ENCODE measurements at places on chromosomes 5 and 9.

DNA sequence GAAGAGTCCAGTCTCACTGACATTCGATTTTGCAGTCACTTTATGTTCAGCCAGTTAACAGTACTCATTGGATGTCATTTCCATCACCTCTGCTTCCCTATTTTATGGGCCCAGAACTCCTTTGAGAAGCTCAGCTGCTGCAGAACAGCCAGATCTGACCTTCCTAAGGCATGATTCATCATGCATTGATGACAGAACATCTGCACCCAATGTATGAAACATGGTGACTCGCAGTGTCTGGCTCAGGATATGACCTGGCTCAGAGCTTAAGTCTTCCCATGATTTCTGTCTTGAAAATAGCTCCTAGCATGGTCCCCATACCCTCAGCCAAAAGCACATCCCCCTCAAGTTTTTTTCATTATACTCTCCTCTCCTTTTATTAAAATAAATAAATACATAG is 92.6 kb upstream of the TRIM32 start:
- DNase-seq: peak; percentile 94

- DNase-seq: no peak
Observed at GRCh38 chr9:28005779-28006178, 432.5 kb upstream of the C9orf72 start.

GRCh38 chr9:86486891-86487837 is 133.0 kb upstream of the TUT7 start:
- peak; percentile 75 for DNase-seq

GRCh38 chr9:4306066-4306776 is 6.4 kb upstream of the GLIS3 start:
- peak; percentile 71 for DNase-seq

GRCh38 chr9:86093788-86094555 is 5.4 kb downstream of the GOLM1 start:
- DNase-seq: no peak

DNA sequence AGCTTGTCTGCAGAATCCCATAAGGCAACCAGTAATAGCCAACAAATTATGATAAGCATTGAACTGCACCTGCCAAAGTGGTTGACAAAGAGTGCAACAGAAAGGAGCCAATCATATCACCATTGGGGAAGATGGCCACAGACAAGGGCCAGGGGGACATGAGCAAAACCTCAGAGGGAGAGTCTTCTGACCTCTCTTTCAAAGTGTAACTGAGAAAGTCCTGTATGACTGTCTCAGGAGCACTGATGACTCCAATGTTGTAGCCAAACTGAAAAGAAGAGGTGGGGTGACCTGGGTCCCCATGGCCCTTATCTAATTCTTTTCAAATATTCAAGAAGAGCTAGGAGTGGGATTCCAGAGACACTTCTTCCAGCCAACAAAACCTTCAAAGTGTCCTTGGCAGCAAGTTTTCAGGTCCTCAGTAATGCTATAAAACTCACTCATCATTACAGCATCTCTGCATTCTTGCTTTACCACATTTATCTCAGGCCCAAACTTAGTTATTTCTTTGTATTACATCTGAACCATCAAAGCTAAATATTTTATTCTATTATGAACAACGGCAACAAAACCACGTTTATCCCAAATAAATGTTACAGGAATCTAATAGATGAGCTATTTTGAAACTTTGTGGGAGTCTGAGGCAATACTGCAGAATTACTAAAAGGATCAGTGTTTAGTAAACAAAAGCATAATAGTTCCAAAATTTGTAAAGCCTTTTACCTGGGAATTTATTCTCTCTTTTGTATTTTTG is 24.4 kb downstream of the FBLL1 start:
- DNase-seq: no peak

DNA sequence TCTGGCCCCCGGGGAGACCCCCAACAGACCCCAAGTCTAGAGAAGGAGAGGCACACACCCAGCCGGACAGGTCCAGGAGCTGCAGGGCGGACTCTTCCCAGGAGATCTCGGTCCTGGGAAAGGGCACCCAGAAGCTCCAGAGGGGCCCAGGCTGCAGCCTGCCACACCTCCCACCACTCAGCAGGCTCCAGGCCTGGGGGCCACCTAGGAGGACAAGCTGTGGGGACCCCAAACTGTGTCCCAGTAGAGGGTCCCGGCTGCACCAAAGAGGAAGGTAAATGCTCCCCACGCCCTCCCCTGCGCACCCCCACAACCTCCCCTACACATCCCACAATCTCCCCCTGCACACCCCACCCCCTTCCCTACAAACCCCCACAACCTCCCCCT is 48.5 kb downstream of the PLEKHG4B start:
- DNase-seq: no peak

- DNase-seq: no peak
Observed at GRCh38 chr9:89243296-89244061, 64.9 kb upstream of the SHC3 start.

- no peak for DNase-seq
Observed at GRCh38 chr5:37628876-37629275, 211.0 kb downstream of the GDNF start.

DNA sequence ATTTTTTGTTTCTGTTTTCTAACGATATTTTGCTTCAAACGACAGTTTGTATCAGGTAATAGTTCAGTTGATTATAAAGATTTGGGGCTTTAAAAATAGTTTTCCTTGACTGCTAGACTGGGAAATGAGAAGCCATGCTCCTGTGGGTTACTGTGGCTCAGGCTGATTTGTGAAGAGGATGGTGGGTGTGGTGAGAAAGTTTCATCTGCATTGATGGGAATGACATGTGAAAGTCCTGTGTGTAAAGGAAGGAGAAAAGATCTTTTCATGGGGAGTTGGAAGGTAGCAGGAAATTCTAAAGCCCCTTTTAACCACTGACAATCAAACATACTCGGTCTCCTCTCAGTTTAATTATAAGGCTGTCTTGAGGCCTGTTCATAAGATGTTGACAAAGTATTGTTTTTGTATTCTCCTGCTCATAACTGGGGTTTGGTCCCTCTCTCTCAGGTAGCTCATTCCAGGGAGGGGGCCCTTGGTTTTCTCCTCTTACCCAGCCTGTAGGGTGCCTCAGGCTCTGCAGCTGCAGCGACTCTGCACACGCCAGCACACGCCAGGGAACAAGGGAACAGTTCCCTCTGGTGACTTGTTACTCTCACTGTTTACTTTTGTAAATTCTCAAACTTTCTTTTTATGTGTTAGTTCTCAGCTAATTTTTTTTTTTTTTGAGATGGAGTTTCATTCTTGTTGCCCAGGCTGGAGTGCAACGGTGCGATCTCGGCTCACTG is 91.6 kb downstream of the CARTPT start:
- no peak for DNase-seq

DNA sequence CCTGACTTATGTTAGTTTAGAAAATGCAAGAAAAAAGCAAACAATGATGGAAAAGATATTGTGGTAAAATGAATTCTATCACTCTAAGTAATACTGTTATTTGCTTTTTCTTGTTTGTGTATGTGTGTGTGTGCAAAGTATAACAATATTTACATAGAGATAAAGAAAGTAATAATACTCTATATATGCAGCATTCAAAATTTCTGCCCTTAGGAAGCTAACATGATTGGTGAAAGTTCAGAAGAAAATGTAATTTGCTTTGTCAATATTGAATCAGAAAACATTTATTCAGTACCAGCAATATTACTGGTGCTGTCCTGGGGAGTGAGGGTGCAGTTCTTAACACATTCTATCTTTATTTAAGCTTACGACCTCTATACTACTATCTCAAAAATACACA is 12.9 kb upstream of the PRDM9 start:
- no peak for DNase-seq

DNA sequence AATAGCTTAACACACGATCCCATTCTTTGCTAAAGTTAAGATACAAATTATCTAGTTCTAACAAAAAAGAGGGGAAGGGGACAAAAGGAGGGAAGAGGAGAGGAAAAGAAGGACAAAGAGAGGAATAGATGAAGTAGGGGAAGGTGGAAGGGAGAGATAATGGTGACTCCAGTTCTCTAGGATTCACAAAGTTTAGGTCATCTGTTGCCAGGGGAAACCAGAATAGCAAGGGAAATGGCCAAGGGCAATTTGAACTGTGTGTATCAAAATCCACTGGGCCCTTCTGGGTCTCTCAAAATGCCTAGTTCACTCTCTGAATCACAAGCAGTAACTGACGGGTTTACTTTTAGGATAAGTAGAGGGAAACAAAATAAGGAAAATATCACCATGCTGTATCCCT is 7.6 kb downstream of the SLC24A2 start:
- DNase-seq: no peak

- DNase-seq: no peak
Observed at GRCh38 chr5:61534481-61535267, 202.6 kb downstream of the ZSWIM6 start.

GRCh38 chr9:113520109-113520642 is 56.6 kb downstream of the RGS3 start:
- peak; percentile 13 for DNase-seq

- no peak for DNase-seq
Observed at GRCh38 chr5:171386861-171387344, 746 bp upstream of the NPM1 start.

GRCh38 chr5:134223406-134224248 is 2.2 kb downstream of the PPP2CA start:
- DNase-seq: no peak

GRCh38 chr5:125530833-125531615 is 784.6 kb upstream of the ZNF608 start:
- no peak for DNase-seq

GRCh38 chr9:70012569-70012968 is 31.1 kb upstream of the MAMDC2 start:
- DNase-seq: no peak

GRCh38 chr9:108671176-108671575 is 184.6 kb downstream of the ACTL7B start:
- DNase-seq: peak; percentile 78

- no peak for DNase-seq
Observed at GRCh38 chr9:75892216-75892911, 1.9 kb downstream of the PCSK5 start.

- no peak for DNase-seq
Observed at GRCh38 chr5:123907349-123907748, 395.4 kb downstream of the CSNK1G3 start.

DNA sequence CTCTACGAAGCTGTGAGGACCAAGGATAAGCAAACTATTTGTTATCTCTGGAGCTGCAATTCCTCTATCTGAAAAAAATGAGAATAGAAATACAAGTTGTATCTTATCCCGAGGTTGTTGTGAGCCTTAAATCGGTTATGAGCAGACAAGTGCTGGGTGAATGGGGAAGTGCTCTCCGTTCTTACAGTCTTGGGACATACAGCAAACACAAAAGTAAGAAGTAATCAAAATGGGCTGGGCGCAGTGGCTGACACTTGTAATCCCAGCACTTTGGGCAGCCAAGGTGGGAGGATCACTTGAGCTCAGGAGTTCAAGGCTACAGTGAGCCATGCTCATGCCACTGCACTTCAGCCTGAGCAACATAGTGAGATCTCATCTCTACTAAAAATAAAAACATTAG is 31.7 kb downstream of the ITK start:
- DNase-seq: no peak

DNA sequence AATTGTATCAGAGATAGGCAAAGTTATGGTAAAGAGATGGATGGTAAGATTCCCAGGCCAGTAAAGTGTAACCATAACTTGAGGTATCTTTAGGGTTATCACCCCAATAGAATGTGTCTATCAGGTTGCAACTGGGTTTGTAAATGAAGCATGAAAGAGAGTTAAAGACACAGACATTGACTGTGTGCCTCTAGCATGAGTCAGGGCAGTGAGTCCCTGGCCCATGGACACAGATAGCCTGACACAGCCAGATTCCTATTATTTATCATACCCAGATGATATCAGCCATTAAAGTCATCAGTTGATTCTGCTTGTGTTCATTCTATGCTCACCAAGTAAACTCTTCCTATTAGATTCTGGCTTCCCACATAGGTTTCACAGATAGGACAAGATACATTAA is 33.5 kb upstream of the SNAPC3 start:
- no peak for DNase-seq

DNA sequence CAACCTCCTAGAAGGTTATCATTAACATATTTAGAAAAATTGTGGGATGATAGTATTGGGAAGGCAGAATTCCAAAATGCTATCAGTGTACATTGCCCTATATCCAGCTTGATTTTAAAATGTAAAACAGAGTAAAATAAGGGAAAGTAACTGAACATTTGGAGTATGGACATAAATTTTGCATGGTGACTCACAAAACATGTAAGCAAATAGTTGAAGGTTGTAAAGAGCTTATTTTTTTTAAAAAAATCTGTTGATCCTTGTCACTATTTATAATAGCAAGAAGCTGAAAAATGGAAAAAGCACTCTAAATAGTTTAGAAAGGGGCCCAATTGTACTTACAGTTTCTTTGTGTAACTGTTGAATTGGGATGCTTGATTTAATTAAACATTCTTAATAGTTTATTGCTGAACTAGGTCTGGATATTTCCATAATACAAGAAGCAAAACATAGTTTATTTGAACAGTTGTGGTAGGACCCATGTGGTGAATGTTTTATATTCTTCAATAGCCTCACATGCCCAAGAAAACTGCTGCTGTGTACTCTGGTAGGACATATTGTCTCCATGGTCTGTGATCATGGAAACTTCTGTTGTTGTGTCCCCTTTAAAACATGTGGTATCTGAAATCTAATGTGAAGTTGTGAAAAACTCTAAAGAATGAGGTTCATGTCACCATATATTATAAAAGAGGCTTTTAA is 82.4 kb downstream of the NNT start:
- no peak for DNase-seq

DNA sequence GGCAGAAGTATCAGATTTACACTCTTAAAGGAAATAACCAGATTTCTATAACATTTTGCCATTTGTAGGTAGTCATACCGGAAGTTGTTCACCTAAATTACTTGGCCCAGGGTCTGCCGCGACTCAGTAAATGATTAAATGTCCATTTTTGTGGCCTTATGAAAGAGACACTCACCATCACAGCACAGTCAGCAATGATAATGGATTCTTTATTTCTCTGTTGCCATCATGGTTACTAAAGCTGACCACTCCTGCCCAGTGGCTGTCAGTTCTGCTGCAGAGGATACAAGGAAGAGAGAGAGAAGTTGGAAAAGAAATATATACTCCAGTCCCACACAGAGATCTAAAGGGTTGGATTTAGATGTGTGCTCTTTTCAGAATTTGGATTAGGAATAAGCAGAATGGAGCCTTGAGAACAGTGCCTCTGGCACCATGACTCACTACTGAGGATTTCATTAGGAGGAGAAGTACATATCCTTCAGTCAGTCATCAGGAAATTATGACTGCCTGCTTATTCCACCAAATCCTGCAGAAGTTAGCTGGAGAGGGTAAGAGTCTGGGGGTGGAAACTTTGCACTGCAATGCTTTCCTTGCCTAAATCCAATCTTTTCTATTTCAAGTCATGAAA is 72.8 kb upstream of the EFNA5 start:
- DNase-seq: peak; percentile 58

Measured in fibroblast of skin of abdomen (primary cell).